Activated CD8-positive, alpha-beta memory T cell treated with anti-CD3 and anti-CD28 coated beads, Interleukin-2, amount 50 U/mL, for 4 hours (primary cell): ENCODE measurements at places on chromosomes 2 and 18.

DNA sequence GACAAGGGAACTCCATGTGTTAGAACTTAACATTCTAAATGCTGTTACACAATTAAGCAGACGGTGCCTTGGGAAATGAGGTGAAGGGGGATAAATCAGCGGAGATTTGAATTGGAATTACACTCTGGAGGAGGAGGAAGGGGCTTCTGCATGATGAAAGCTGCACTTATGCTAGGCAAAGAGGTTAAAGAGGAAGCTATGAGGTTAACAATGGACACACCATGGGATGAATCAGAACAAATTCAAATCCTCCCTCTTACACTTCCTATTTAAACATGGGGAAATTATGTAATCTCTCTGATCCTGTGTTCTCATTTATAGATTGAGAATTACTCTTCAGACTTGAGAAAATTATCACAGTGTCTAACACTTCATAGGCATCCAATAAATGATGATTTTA lies 121.5 kb upstream of the SIX2 start:
- no peak for DNase-seq

- no peak for DNase-seq
These were observed 22.5 kb upstream of the SIGLEC15 start for GRCh38 chr18:45802814-45803492.

DNA sequence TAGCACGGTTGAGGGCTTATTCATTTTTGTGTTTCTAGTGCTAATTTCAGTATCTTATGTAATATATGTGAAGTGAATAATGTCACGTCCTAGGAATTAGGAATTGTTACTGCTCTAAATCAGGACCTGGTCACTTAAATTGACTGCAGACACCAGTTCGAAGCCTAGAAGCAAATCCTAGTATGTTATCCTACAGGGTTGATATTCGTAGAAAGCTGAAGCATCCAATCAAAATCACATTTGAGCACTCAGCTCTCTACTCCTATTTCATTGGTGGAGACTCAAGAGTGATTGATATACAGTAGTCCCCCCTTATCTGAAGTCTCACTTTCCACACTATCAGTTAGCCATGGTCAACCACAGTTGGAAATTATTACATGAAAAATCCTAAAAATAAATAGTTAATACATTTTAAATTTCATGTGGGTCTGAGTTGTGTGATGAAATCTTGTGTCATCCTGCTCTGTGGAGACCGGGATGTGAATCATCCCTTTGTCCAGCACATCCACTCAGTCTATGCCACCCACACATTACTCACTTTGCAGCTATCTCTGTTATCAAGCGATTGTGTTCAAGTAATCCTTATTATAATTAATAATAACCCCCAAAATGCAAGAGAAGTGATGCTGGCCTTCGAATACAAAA lies 35.2 kb upstream of the SCN9A start:
- DNase-seq: no peak

DNA sequence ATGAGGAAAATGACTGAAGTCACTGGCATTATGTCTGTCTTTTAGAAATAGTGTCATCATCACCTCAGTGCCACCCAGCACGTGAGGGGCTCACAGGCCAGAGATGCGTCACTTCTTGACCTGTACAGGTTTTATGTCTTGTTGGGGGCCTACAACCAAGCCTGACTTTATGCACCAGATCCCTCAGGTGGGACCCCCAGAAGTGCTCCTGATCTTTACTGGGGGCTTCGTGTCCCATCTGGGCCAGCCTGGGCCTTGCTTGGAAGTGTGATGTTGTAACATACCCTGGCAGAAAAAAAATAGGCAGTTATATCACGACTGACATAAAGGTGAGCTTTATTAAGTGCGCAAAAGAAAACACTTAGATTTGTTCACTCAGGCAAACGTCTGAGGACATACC lies 21.5 kb upstream of the GNAL start:
- DNase-seq: no peak

- no peak for DNase-seq
These were observed 48.2 kb downstream of the RNF138 start for GRCh38 chr18:32139835-32140283.

GRCh38 chr2:112728378-112729175 lies 7.8 kb downstream of the NT5DC4 start:
- no peak for DNase-seq

GRCh38 chr2:239297142-239298004 lies 103.4 kb downstream of the HDAC4 start:
- DNase-seq: no peak

- no peak for DNase-seq
These were observed 398.2 kb downstream of the ADCYAP1 start for GRCh38 chr18:1302861-1303260.

- no peak for DNase-seq
These were observed 120.1 kb downstream of the CYP26B1 start for GRCh38 chr2:72027426-72028161.

DNA sequence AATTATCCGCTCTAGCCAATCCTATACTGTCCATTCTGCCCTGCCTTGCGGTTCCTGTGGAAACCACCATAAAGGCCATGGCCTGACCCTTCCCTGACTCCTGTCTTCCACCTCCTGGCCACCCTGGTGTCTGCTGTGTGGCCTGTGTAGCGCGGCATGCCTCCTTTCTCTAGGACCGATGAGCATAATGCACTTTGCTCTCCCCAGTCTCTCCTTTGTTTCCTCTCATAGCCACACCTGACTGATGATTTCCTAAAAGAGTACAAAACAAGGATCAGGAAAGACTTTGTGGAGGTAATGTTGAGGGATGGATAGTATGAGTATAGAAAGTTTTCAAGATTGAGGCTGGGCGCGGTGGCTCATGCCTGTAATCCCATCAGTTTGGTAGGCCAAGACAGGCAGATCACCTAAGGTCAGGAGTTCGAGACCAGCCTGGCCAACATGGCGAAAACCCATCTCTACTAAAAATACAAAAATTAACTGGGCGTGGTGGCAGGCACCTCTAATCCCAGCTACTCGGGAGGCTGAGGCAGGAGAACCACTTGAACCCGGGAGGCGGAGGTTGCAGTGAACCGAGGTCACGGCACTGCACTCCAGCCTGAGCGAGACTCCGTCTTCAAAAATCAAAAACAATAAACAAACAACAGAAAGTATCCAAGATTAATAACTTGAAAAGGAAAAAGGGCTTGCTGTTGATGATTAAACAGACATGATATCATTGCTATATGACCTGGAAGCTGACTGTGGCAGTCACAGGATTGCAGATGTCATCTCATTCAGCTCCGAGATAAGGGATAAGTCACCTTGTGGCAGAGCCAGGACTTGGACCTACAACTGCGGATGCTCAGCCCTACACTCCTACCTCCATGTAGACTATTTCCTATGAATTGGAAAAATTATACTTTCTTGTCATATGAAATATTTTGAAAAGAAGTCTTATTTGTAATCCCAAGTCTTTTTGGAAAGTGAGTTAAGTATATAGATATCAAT lies 16.6 kb downstream of the SOWAHC start:
- no peak for DNase-seq

GRCh38 chr2:237492137-237492890 lies 5.3 kb downstream of the MLPH start:
- no peak for DNase-seq

DNA sequence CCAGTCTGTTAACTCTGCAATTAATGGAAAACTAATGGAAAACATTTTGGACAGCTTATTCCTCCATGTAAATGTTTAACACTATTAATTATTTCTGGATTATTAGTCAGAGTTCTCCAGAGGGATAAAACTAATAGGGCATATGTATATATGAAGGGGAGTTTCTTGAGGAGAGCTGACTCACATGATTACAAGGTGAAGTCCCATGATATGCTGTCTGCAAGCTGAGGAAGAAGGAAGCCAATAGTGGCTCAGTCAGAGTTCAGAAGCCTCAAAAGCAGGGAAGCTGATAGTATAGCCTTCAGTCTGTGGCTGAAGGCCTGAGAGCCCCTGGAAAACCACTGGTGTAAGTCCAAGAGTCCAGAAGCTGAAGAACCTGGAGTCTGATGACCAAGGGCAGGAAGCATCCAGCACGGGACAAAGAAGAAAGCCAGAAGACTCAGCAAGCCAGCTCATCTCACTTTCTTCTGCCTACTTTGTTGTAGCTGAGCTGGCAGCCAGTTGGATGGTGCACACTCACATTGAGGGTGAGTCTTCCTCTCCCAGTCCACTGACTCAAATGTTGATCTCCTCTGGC lies 136.0 kb downstream of the PTH2R start:
- DNase-seq: no peak

GRCh38 chr2:235677937-235678336 lies 184.1 kb downstream of the AGAP1 start:
- DNase-seq: no peak

DNA sequence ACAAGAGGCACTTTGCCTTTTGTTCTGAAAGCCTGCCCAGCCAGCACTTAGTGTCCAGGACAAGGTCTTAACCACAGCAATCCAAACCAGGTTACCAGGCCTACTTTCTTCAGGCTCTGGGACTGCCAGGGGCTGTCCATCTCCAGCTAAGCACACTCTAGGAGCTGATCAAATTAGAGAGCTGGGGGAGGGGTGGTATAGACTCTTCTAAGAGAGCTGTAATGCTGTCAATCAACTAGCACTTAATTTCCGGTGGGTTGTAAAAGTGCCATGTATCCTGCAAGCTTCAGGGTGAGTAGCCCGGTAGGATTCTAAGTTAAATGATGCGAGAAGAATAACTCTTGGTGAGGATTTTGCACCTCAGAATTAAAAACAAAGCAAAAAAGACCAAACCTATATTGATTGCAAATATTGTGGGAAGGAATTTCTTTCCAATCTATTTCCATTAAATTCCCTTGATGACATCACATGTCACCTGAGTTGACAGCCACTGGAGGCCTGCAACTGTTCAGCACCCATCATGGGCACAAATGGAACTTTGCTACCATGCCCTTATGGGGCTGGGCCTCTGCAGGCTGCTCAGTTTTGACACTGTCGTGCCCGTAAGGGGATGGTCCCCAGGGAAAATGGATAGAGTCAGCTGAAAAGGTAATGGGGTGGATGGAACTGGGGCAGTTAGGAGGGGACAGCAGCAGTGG lies 8.7 kb upstream of the COX7A2L start:
- DNase-seq: no peak

DNA sequence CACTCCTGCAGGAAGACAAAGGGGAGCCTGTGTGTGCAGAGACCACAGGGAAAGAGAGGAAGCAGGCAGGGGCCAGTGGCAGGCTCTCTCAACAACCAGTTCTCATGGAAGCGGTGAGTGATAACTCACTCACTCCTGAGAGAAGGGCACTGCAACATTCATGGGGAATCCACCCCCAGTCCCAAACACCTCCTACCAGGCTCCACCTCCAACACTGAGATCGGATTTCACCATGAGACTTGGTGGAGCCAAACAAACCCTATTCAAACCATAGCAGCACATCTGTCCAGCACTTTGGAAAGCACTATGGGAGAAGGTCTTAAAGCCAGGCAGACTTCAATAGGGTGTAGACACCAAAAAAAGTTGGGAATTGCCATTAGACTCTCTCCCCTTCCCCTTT lies 345.7 kb upstream of the SPRED2 start:
- DNase-seq: no peak

GRCh38 chr18:34115409-34116081 lies 109.2 kb downstream of the NOL4 start:
- DNase-seq: no peak

DNA sequence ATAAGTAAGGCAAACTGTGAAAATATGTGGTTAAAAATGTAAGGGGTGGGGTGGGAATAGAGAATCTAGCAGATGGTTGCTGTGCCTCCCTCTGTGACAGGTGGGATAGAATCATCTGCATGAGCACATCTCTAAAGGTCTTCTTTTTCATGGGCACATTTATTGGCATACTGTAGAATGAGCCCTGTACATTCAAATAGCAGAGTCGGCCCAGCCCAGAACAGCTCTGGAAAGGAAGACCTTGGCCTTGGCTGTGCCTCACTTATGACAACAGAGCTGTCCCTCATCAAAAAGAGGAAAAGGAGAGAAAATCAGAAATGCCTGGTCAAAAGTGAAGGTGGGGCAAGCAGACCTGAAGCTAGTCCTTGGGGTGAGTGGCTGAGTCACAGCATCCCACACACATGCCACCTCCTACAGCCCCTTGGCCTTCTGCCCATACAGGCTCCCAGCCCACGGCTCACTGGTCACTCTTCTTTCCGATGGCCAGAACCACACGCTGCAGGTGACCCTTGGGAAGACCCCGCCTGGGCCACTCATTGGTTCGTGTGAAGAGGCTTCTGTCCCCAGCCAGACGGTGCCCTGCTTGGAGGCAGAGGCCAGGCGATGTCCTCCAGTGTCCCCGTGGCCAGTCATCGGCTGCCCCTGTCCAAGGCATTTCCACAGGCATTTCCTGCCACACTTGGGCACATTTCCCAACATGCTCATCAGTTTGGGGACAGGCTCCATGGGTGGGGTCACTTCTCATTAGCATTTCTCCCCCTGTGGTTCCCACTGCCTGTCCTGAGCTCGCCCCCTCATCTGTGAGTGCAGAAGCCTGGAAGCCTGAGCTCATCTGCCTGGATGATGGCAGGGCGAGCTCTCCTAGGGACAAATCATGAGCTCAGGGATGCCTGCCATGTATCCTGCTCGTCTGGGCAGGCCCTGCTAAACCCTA lies 113.6 kb downstream of the MCFD2 start:
- DNase-seq: no peak

DNA sequence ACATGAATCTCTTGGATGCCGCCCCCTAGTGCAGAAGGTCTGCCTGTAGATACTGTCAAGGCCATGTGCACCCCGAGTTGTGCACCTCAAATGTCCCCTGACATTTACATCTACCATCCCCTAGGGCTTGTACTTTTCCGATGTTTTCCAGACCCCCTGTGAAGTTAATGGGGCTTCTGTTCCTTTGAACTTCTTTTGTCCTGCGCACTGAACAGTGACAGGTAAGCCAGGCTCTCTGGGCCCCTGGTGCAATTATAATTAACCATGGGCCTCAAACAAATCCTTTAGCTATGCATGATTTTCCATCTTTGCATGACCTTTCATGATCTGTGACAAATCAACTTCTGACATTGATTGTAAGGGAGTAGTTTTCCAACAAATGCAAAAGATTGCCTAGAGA lies 158.4 kb downstream of the FHOD3 start:
- no peak for DNase-seq

DNA sequence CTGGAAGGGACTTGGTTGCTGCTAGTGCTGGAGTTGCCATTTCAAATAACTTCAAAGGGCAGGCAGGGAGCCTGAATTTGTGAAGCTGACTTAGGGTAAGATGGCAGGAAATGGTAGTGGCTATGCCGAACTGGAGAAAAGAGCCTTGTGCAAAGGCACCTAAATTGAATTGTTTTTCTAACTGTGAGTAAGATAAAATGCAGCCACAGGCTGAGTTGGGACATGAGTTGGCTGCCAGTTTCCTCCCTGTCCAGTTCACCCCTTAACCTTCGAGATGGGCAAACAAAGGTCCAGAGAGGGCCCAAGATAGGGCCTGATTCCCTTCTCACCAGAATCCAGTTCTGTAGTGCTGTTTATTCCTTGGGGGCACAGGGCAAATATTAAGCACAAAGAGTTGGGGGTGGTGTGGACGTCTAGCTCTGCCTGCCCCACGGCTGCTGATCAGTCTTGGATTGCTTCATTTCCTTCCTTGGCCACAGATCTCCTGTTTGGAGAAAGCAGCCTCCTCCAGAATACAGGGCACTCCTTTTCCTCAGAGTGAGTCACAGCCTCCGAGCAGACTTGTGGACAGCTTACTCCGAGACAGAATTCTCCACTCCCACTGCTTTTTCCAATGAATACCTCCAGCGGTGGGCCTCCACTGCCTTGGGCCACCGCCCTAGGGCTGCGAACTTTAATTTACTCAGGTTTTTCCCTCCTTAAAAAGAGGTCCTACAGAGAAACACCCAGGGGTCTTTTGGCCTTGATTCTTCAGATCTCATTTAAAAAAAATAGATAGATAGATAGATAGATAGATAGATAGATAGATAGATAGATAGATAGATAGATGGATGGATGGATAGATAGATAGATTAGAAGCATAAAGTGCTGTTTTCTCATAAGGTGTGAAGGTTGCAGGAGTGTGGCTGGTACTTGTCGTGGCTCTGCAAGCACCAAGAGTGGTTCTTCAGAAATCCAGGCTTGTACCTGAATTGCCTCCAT lies 18.4 kb upstream of the SLC20A1 start:
- no peak for DNase-seq
